ENCODE measurements at places on chromosomes 2 and 18.

DNA sequence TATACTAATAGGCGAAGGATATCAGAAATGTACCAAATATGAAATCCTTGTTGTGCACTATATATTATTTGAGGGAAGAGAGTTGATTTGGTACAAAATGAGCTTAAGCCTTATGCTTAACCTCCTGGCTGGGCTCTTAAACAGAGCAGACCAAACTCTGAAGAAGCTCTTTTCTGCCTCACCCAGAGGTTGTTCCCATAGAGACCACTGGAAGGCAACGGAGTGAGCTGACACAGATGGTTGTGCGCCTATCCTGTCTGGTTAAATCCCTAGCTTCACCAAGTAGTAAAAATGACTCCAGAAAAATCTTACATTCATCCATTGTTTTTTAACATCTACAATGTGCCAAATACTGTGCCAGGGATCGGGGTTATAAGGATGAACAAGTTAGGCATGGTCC, 55.9 kb upstream of the NOL4 start:
- no peak for DNase-seq

- no peak for DNase-seq
Observed at GRCh38 chr2:203824057-203824456, 43.5 kb upstream of the CTLA4 start.

GRCh38 chr18:2451556-2451955, 119.7 kb downstream of the METTL4 start:
- DNase-seq: no peak

DNA sequence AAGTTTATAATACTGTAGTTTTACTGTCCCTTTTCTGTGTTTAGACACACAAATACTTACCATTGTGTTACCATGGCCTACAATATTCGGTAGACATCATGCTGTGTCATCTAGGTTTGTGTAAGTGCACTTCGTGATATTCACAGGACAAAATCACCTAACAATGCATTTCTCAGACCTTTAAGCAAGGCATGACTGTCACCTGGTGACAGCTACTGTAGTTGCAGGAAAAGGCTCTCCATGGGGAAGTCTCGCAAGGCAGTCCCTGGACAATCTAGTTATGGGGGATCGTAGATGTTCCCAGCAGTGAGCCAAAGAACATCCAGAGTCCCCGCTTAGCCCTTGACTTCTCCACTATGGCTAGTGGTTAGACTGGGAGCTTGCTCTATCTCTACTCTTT, 73.1 kb downstream of the EIF2AK3 start:
- no peak for DNase-seq

- DNase-seq: no peak
Observed at GRCh38 chr2:108169982-108170625, 69.7 kb upstream of the SULT1C3 start.

- no peak for DNase-seq
Observed at GRCh38 chr18:9684881-9685614, 23.1 kb upstream of the RAB31 start.

- DNase-seq: no peak
Observed at GRCh38 chr2:109324861-109325260, 195.9 kb downstream of the SH3RF3 start.

GRCh38 chr2:19845323-19845920, 56.4 kb downstream of the TTC32 start:
- DNase-seq: no peak

DNA sequence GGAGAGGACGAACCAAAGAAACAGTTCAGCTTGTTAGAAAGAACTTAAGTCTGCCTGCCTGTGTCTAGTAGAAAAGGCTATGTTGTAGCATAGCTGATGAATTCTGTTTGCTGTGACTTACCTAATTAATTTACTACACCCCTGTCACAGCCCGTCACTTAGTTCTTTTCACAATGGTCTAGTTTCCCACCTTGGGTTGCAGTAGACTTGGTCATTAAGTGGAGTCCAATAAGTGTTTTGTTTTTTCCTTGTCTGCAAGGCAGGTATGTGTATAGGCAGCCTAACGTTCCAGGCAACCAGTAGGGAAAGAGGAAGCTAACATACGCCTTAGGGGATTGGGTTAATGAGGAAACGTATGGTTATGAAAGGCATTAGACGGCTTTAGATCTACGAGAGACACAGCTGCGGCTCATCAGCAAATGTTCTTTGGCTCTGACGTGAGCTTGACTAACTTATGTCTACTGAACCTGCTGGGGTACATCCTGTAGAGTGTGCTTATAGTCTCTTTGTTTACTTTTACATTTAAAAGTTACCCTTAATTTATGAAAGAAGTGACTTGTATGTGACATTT, 180.1 kb downstream of the PRPF40A start:
- DNase-seq: no peak

DNA sequence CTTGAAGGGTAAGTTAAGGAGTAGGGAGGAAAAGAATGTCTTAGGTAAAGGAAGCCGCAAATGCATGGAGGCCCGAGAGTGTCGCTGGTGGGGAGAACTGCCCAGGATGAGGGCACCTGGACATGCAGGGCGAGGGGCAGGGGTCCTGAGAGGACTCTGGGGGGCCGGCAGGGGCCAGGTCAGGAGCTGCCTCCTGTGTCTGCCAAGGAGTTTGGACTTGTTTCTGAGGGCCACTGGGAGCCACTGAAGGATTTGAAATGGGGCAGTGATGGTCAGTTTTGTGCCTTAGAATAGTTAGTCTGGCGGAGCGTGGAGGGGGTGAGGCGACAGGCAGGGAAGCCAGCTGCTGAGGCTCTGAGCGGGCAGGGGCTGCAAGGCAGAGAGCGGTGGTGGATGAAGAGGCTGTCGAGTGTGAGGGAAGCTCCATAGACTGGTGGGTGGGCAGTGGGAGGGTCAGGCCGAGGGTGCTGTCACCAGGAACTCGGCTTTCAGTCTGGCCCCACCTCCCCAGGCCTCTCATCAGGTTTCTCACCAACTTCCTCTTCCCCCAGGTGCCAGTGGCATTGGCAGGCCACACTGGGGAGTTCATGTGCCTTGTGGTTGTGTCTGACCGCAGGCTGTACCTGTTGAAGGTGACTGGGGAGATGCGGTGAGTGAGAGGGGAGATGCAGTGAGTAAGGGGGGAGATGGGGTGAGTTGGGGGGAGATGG, 14.7 kb upstream of the SLC4A3 start:
- DNase-seq: no peak

DNA sequence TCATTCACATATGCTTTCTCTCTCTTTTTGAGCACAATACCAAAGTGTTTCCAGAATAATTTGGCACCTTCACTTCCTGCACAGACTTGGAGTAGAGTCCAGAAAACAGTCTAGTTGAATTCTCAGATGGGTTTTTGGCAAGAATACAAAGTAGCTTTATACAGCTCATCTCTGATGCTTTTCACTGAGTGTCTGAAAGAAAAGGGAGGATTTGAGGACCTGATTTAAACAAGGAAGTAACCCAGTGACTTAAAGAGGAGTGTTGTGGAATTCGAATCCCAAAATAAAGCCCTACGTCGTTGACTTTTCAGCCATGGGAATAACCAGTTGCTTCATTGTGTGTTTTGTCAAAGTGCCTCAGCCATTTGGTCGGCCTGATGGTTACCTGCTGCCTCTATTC, 31.8 kb downstream of the METAP1D start:
- no peak for DNase-seq

GRCh38 chr2:28665041-28665704, 86.5 kb upstream of the PPP1CB start:
- no peak for DNase-seq

- no peak for DNase-seq
Observed at GRCh38 chr2:235904585-235904931, 263.6 kb downstream of the GBX2 start.

GRCh38 chr2:188381614-188382013, 89.9 kb downstream of the GULP1 start:
- DNase-seq: no peak
